ENCODE measurements at places on chromosomes 7 and 10. TPM values are rescaled to one million over a fixed set of nuclear protein-coding genes. Genes with fewer than 3 reads are reported as not detected.

DNA sequence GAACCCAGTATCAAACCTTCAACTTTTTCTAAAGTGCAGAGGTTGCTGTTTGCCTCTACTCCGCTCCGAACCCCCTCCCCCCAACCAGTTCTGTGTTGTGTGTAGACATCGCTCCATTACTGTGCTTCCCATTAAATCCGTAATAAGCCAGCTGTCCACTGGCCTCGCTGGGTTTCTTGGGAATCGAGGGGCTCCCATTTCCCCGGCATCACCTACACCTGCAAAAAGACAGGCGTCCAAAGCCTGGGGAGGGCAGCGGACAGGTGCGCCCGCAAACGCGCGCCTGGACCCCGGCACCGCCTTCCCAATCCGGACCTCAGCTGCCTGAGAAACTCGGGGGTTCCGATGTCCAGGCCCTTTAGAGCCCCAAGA is 631 bp downstream of the RTKN2 start:
- H3K4me3 ChIP-seq: peak overlapping the region; percentile 84
- H3K27ac ChIP-seq: no peak overlapping the region
- peaks cover 14% of the 10 kb centered on the region for H3K4me1 ChIP-seq
- H3K36me3 ChIP-seq: no peaks in the 10 kb centered on the region
- H3K27me3 ChIP-seq: peaks cover 6% of the 10 kb centered on the region

HABP2 gene
- total RNA-seq: not detected

CAPZA2 gene
- 234 TPM for total RNA-seq

DNA sequence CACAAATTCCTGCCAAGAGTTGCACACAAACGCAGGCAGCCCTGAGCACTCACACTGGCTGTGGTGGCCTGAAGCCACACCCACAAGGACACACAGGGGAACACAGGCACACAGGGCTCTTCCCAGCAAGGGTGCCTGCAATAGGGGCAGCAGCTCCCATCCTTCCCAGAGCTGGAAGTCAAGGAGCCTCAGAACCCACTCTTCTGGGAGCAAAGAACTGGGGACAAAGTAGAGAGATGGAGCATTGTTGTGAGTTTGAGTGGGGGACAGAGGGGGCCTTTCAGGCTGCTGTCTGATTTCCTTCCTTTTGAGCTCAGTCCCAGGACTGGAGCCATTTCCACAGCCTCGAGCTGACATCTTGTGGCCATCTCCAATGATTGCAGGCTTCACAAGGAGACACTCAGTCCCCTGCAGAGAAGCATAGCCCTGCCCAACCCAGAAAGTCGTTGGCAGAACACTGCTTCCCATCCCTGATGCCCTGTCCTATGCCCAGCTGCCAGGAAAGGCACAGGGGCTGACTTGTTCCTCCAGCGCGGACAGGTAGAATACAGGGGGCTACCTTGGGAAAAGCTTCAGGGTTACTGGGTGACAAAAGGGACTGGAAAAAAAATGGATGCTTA is 34.4 kb upstream of the SLF2 start:
- DNase-seq: no peak
- no peak overlapping the region for H3K4me3 ChIP-seq
- H3K27ac ChIP-seq: no peak overlapping the region
- no peaks in the 10 kb centered on the region for H3K36me3 ChIP-seq

GRCh38 chr7:153835103-153835502 is 217.1 kb upstream of the DPP6 start:
- H3K4me3 ChIP-seq: no peak overlapping the region
- H3K36me3 ChIP-seq: no peaks in the 10 kb centered on the region
- H3K27me3 ChIP-seq: no peaks in the 10 kb centered on the region
- H3K27ac ChIP-seq: peak overlapping the region; percentile 55
- DNase-seq: no peak

DNA sequence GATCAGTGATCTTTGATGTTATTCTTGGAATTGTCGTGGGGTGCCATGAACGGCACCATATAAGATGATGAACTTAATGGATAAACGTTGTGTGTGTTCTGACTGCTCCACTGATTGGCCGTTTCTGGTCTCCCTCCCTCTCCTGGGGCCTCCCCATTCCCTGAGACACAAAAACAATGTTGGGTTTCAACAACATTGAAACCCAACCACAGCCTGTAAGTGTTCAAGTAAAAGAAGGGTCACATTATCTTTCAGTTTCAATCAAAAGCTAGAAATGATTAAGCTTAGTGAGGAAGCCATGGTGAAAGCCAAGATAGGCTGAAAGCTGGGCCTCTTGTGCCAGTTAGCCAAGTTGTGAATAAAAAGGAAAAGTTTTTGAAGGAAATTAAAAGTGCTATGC is 19.5 kb downstream of the EN2 start:
- H3K36me3 ChIP-seq: no peaks in the 10 kb centered on the region
- no peak for DNase-seq
- no peak overlapping the region for H3K27ac ChIP-seq
- H3K27me3 ChIP-seq: peaks cover 15% of the 10 kb centered on the region
- H3K4me1 ChIP-seq: no peaks in the 10 kb centered on the region

DNA sequence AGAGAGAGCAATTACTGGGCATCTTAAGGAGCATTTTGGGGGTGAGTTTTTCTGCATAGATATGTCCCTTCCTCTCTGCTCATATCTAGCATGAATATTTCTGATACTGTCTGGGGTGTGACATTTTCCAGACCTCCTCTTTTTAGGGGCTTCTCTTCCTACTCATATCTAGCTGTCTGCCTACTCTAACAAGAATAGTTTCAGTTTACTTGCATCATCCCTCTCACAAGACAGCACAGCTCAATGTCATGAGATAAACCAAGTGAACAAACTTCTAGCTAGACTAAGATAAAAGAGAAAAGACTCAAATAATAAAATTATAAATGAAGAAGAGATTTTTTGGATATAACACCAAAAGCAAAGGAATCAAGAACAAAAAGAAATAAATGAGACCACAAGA is 419.5 kb upstream of the SORCS1 start:
- no peaks in the 10 kb centered on the region for H3K36me3 ChIP-seq
- no peak overlapping the region for H3K27ac ChIP-seq
- no peak for DNase-seq
- H3K27me3 ChIP-seq: no peaks in the 10 kb centered on the region

DNA sequence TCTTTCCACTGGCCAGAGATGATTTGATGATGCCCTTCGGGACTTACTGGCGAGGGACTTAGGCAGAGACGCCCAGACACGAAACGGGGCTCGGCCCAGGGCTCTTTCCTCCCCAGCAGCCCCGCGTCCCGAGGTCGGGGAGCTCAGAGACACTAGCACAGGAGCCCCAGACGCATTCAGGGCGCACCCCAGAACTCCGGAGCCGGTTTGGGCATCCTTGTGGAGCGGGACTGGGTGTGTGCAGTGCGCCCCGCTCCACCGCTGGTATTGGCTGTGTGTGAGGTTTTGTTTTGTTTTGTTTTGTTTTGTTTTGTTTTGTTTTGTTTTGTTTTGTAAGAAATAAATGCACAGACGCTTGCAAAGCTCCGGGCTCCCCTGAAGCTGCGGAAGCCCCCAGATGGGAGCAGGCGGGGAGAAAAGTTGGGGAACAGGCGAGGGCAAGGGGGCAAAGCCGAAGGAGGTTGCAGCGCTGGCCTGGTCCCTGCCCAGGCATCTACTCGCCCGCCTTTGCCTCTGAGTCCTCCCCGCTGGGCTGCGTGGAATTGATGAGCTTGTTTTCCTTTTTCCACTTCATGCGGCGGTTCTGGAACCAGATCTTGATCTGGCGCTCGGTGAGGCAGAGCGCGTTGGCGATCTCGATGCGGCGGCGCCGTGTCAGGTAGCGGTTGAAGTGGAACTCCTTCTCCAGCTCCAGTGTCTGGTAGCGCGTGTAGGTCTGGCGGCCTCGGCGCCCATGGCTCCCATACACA is 1.9 kb upstream of the HOXA5 start:
- H3K27me3 ChIP-seq: no peaks in the 10 kb centered on the region
- H3K4me1 ChIP-seq: peaks cover 51% of the 10 kb centered on the region
- no peak overlapping the region for H3K27ac ChIP-seq
- H3K36me3 ChIP-seq: peaks cover 35% of the 10 kb centered on the region
- peak; percentile 67 for DNase-seq

DNA sequence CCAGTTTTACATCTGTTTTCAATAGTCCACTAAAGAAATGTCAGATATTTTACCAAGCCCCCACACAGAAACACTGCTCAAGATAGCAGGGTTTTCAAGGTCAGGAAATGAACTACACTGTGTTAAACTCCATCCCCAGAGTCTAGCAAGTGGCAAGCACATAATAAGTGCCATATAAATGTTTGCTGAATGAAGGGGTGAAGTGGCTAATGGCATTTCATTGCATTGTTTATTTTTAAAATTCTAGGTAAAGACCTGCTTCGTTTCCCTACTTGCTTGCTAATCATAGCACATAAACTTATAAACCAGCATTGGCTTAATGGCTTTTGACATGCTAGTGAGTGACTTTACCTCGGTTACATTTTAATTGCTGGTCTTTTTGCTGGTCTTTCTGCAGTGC is 322.6 kb downstream of the GRID1 start:
- H3K36me3 ChIP-seq: no peaks in the 10 kb centered on the region
- no peaks in the 10 kb centered on the region for H3K27me3 ChIP-seq
- H3K4me1 ChIP-seq: no peaks in the 10 kb centered on the region

SH2D4B gene
- not detected for total RNA-seq

GRCh38 chr10:92240289-92241157 is 50.4 kb downstream of the CPEB3 start:
- H3K36me3 ChIP-seq: no peaks in the 10 kb centered on the region
- H3K27ac ChIP-seq: peak overlapping the region; percentile 88
- peaks cover 44% of the 10 kb centered on the region for H3K4me1 ChIP-seq
- peak overlapping the region; percentile 78 for H3K4me3 ChIP-seq
- peak; percentile 81 for DNase-seq

GRCh38 chr10:92816091-92816531 is 32.2 kb upstream of the EXOC6 start:
- H3K4me1 ChIP-seq: no peaks in the 10 kb centered on the region
- H3K4me3 ChIP-seq: no peak overlapping the region
- H3K36me3 ChIP-seq: no peaks in the 10 kb centered on the region

DNA sequence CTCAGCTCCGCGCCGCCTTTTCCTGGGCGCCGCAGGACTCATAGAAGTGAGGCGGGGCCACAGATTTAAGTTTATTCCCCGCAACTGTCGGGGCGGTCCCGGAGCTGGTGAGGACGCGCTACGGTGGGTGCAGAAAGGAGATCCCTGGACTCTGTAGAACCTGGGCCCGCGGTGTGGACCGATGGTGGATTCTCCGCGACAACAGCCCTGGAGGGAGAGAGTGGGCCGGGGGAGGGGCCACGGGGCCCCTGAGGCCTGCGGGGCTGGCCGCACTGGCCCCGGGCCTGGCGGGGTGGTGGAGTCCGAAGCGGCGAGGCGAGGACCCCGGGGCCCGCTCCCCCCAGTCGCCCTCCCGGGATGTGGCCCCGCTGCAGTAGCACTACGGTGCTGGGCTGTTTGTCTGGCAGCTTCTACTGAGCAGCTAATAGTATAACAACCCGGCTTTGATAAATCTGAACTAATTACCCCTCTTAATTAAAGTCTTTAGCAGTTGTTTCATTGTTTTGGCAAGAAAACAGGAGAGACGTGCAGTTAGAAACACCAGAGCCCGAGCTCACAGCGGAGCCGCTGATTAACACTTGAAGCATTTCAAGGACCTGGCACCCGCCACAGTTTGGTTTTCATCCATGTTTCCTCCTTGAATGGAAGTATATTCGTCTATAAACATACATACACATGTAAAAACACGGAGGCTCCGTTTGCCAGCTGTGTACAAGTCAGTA is 4.2 kb downstream of the FEZF1 start:
- peaks cover 89% of the 10 kb centered on the region for H3K27me3 ChIP-seq
- peak overlapping the region; percentile 6 for H3K4me3 ChIP-seq
- DNase-seq: no peak
- peaks cover 30% of the 10 kb centered on the region for H3K4me1 ChIP-seq
- H3K27ac ChIP-seq: no peak overlapping the region

DNAJB12 gene
- 27.1 TPM for total RNA-seq

- H3K4me3 ChIP-seq: no peak overlapping the region
- H3K4me1 ChIP-seq: peaks cover 25% of the 10 kb centered on the region
- no peaks in the 10 kb centered on the region for H3K27me3 ChIP-seq
- no peak for DNase-seq
These were observed 92.8 kb upstream of the FAM133B start for GRCh38 chr7:92682903-92683539.

ETV1 gene
- total RNA-seq: 6.5 TPM

- peaks cover 2% of the 10 kb centered on the region for H3K4me1 ChIP-seq
- no peak overlapping the region for H3K27ac ChIP-seq
- DNase-seq: no peak
- H3K4me3 ChIP-seq: no peak overlapping the region
These were observed 9.7 kb downstream of the CREM start for GRCh38 chr10:35136263-35136815.

DNA sequence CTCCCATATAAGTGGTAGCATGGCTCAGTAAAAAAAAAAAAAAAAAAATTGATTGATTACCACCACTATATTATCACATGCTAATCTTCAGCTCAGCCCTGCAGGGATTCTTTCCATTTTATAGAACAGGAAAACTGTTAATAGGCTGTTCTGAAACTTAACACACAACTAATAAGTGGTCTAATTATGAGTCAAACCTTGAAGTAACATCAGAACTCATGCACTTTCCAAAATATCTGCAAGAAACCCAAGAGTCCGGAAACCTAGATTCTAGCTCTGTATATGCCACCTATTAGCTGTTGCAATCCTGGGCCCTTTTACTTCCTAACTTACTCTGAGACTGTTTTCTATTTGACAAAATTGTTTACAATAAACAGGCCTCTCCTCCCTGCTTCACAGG is 23.9 kb downstream of the SEM1 start:
- no peaks in the 10 kb centered on the region for H3K36me3 ChIP-seq
- no peaks in the 10 kb centered on the region for H3K27me3 ChIP-seq
- no peak overlapping the region for H3K27ac ChIP-seq
- no peak overlapping the region for H3K4me3 ChIP-seq
- H3K4me1 ChIP-seq: no peaks in the 10 kb centered on the region
- DNase-seq: no peak

DNA sequence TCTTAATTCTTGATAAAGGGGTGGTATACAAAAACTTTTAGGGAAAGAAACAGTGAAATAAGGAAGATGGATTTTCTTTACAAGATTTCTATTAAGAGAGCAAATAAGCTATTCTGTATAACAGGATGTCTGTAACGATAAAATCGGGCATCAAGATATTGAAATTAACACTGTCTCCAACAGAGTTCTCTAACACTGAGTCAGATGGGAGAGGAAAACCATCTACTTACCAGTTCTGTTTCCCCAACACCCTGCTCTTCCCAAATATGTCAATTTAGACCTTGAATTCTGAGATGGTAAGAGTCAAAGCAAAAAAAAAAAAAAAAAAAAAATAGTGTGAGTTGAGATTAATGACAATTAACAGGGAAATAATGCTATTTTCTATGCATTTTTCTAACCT is 23.0 kb downstream of the SMURF1 start:
- peak overlapping the region; percentile 68 for H3K27ac ChIP-seq
- H3K27me3 ChIP-seq: no peaks in the 10 kb centered on the region
- peaks cover 44% of the 10 kb centered on the region for H3K4me1 ChIP-seq
- H3K4me3 ChIP-seq: no peak overlapping the region

LRRC61 gene
- total RNA-seq: 10.3 TPM

PLAU gene
- total RNA-seq: 3.8 TPM

DNA sequence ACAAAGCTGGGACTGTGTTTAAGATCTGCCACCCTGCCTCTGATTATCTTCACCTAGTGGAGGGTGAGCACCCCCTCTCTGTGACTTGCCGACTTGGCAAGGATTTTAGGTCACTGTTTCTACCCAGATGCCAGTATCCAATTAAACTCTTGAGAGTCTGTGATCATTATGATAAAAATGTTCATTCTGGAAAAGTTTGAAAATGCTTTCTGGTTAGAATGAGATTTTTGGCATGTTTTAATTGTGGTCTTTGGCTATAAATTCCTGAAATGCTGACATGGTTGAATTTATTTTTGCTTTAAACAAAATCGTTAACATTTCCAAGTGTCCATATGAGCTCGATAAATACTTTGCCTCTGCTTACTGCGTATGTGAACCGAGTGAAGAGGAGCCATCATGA is 221.4 kb downstream of the BICC1 start:
- no peaks in the 10 kb centered on the region for H3K36me3 ChIP-seq
- no peak overlapping the region for H3K27ac ChIP-seq
- no peaks in the 10 kb centered on the region for H3K4me1 ChIP-seq
- H3K4me3 ChIP-seq: no peak overlapping the region

LIPA gene
- 35.3 TPM for total RNA-seq

Measured in sigmoid colon (tissue), 7 donors.